Hematopoietic multipotent progenitor cell (in vitro differentiated cells): ENCODE measurements at places on chromosomes 6 and 20.

- no peak for DNase-seq
Measured at GRCh38 chr6:73612611-73613010, 41.2 kb downstream of the SLC17A5 start.

GRCh38 chr20:22385602-22386305 is 198.6 kb downstream of the FOXA2 start:
- no peak for DNase-seq

DNA sequence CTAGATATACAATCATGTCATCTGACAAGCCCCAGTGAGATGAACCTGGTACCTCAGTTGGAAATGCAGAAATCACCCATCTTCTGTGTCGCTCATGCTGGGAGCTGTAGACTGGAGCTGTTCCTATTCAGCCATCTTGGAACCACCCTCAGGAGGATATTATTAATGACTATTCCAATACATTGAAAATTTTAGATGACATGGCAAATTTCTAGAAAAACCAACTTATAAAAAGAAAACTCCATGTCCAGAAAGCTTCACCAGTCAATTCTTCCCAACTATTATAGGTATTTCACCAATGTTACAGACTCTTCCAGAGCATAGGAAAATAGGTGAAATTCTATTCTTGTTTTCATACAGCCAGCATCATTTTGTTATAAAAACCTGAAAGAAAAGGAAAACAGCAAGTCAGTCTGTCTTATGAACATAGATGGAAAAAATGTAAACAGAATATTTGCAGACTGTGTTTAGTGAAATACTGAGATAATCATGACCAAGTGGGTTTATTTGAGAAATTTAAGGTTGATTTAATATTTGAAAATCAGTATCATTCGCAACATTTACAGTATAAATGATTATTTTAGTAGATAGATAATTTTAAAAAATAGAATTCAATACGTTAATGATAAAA is 43.3 kb downstream of the ATRN start:
- DNase-seq: no peak

DNA sequence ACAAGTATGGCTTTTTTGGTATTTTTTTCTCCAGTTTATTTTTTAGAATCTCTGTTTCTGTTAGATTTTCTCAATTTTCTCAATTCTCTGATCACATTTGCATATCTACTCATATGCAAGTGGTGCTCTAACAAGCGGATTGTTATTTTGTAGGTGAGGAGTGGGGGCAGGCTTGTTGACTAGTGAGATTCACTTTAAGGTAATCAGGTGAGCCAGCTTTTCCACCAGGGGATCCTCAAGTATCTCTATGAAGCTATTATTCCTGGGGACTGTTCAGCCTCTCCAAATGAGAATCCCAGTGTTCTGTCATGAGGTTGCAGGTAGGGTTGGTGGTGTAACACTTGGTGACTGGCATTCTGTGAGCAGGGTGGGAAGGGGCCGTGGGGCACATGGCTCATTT is 274.3 kb upstream of the FERMT1 start:
- no peak for DNase-seq

GRCh38 chr20:50903353-50904051 is 27.7 kb downstream of the ADNP start:
- no peak for DNase-seq

GRCh38 chr6:137236581-137237355 is 17.6 kb upstream of the IFNGR1 start:
- no peak for DNase-seq

DNA sequence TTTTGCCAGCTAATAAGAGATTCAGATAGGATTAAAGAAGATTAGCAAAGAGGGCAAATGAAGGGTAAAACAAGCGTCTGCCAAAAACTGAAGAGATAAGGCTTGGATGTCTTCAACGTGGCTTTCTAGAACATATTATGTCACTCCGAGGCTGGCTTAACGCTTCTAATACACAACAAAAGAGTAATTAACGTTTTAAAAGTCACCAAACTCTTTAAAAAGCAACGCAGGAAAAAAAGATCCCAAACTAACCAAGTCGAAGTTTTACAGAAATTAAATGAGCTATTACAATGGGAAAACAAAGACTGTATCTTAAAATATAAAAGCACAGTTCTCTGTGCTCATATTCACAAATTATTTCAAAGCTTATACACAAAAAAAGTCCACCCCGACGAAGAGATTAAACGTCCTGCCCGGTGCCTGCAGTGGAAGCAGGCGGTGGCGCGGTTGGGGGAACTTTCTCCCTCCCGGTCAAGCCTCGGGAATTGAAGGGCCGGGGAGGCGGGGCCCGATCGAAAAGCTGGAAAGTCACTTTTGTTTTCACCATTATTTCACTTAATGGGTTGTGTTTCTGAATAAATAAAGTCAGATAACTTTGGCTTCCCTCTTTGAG is 1.2 kb downstream of the MAK start:
- peak; percentile 38 for DNase-seq

DNA sequence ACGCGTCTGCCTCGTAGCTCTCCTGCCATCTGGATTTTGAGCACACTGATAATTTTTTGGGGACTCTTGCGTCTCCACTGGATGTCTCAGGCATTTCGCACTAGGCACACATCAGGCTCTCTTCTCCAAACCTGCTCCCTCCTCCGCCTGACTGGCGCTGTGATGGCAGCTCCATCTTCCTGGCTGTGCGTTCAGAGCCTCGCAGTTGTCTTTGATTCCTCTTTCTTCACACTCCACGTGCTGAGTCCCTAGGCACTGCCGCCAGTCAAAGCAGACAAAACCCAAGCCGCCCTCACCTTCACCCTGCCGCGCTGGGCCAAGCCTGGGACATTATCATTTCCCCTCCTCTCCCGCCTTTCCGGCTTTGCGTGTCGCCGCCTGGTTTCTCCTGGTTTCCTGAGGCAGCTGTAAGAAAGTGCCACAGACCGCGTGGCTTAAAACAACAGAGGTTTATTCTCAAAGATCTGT is 778 bp downstream of the PSMG4 start:
- no peak for DNase-seq

- no peak for DNase-seq
Measured at GRCh38 chr6:134358320-134358719, 40.4 kb upstream of the SGK1 start.

GRCh38 chr20:36820073-36820472 is 46.5 kb upstream of the DSN1 start:
- DNase-seq: no peak

GRCh38 chr6:88179692-88180091 is 13.5 kb upstream of the CNR1 start:
- DNase-seq: peak; percentile 15

DNA sequence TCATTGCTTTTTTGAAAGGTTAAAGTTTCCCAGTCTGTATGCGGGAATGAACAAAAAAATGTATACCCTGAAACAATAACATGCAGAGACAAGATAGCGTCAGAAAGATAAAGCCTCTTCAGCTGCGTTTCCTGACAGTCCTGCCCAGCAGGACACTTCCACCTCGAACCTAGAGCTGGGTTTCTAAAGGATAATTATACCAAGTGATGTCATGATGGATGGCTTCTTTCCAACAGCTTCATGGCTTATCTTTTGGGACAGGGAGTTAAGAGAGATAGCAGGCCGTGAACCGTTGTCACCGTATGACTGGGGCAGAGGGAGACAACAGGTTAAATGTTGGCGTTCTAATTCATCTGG is 267.6 kb upstream of the SGK1 start:
- DNase-seq: no peak

DNA sequence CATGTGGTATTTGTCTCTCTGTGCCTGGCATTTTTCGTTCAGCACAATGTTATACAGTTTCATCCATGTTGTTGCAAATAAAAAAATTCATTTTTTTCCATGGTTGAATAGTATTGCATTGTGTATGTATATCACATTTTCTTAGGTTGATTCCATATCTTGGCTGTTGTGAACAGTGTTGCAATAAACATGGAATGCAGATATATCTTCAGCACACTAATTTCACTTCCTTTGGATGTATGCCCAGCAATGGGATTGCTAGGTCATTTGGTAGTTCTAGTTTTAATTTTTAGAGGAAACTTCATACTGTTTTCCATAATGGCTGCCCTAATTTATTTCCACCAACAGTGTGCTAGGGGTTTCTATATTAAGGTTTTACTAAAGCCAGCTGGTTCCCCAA is 52.6 kb downstream of the GFRAL start:
- DNase-seq: no peak

GRCh38 chr6:57432919-57433684 is 115.7 kb downstream of the PRIM2 start:
- peak; percentile 10 for DNase-seq

DNA sequence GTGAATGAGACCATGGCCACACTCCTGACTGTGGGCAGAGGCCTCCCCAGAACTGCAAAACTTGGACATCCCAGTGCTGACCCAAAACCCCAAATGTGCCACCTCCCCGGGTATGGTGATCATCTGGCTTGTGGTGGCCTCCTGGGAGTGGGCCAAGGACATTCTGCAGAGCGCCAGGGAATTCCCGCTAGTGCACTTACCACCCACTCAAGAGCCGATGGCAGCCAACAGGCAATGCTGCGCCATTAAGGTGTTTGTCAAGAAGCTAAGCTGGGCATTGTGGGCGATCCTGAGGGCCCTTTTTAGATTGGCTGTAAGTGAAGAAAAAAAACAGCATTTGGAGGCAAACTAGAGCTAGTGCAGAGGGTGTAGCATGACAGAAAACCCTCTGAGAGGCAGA is 9.4 kb downstream of the MMP24 start:
- no peak for DNase-seq

- DNase-seq: no peak
Measured at GRCh38 chr6:167298127-167298526, 7.0 kb downstream of the UNC93A start.

DNA sequence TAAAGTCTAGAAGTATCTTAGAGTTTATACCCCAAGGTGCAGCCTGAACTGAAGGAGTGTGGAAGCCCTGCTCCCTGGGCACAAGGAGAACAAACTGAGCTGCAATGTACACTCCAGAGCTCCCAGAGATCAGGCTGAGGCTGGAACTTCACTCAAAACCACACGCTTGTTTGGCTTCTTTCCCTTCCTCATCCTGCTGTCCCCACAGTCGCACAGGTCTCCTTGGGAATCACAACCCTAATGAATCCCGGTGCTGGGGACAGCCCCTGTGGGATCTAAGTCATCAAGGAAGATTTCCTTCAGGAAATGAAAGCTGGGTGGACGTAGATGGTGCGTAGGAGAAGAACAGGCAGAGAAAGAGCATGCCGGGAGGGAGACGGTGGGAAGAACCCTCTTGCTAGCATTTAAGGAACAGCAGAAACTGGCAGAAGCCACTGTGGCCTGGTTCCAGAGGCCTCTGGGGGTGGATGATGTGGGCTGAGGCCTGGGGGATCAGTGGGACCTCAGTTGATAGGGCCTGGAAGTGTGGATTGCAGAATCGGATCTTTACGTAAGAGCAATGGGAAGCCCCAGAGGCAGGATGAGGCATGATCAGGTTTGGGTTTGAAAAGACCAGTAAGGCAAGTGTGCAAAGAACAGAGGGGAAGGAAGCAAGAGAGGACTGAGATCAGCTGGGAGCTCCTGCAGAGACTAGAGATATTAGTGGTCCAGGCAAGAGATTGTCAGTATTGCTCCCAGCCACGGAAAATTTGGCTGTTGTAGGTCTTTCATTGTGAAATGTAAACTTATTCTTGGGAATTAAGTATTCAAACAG is 21.4 kb downstream of the CYP24A1 start:
- no peak for DNase-seq

- no peak for DNase-seq
Measured at GRCh38 chr6:160756871-160757270, 54.8 kb downstream of the PLG start.

GRCh38 chr20:22931653-22932608 is 103.2 kb upstream of the SSTR4 start:
- no peak for DNase-seq

- no peak for DNase-seq
Measured at GRCh38 chr20:53154540-53154939, 182.4 kb downstream of the TSHZ2 start.

DNA sequence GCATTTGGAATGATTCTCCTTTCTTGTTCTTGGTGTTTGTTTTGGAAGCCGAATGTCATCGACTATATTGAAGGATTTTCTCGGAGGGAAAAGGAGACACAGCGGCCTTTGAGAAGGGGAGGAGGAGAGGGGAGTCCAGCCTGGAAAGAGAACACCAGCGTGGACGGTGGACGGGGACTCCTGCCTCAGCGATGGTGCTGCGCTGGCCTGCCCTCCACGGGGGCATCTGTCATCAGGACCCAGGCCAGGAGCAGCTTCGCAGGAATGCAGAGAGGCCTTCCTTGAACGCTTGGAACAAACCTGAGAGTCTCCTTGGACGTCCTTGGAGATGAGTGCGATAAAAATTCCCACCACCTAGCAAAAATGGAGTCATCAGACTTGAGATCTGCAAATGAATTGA is 8.3 kb upstream of the C6orf118 start:
- no peak for DNase-seq

- no peak for DNase-seq
Measured at GRCh38 chr6:22754061-22754460, 184.7 kb downstream of the HDGFL1 start.

GRCh38 chr6:136897071-136897470 is 25.0 kb upstream of the SLC35D3 start:
- no peak for DNase-seq

GRCh38 chr6:90982051-90982450 is 395.2 kb upstream of the MAP3K7 start:
- no peak for DNase-seq

DNA sequence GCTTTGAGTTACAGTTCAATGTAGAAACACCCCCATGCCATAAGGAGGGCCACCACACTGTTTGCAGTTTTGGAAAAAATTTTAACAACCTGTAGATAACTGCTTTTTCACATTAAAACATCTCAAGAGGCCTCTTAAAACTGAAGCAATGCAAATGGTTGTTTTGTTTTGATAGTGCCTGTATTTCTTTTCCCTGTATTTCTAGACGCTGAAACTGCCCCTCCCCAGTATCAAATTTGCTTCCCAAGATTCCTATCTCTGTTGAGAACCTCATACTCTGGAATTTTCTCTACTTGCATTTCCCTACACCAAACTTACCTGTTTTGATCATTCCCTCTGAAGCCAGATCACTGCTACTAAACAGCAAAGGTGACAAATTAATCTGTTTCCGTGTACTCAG is 98.5 kb downstream of the PHACTR1 start:
- no peak for DNase-seq

DNA sequence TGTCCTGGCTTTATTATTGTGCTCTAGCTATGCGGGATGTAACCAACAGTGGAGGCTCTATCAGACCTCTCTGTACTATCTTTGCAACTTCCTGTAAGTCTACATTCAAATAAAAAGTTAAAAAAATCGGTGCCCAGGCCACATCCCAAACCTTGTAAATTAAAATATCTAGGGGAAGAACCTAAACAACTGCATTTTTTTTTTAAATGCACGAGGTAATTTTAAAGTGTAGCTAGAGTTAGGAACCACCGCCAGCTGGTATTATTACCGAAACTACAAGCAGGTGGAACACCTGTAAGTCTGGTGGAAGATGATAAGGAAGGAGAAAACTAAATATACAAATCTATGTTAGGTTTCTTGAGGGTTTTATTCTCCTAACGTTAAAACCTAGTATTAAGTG is 34.5 kb upstream of the ID4 start:
- DNase-seq: no peak

- DNase-seq: no peak
Measured at GRCh38 chr6:155955038-155955437, 499.4 kb upstream of the NOX3 start.

- DNase-seq: no peak
Measured at GRCh38 chr6:31935823-31936222, 8.3 kb downstream of the C2 start.
